ENCODE measurements at places on chromosomes 12 and 14. TPM values are rescaled to one million over a fixed set of nuclear protein-coding genes. Genes with fewer than 3 reads are reported as not detected.

Gene SYNJ2BP
- total RNA-seq: 25.1 TPM

Gene AQP6
- total RNA-seq: not detected

Gene BEGAIN
- not detected for total RNA-seq

Gene NFATC4
- 21.6 TPM for total RNA-seq

Gene PXMP2
- total RNA-seq: 33.2 TPM

Gene GARIN6
- not detected for total RNA-seq

Gene APOF
- total RNA-seq: not detected

Gene DNAJC22
- total RNA-seq: 1.1 TPM

Gene TTC7B
- total RNA-seq: 36.4 TPM

Gene TEAD4
- total RNA-seq: 31.3 TPM

Gene TMEM132D
- total RNA-seq: not detected

All from LHCN-M2 (cell line).